Stimulated activated CD8-positive, alpha-beta memory T cell treated with anti-CD3 and anti-CD28 coated beads, Interleukin-4, amount 100 ng/mL, for 4 hours (primary cell): ENCODE measurements at places on chromosomes 1 and 21.

DNA sequence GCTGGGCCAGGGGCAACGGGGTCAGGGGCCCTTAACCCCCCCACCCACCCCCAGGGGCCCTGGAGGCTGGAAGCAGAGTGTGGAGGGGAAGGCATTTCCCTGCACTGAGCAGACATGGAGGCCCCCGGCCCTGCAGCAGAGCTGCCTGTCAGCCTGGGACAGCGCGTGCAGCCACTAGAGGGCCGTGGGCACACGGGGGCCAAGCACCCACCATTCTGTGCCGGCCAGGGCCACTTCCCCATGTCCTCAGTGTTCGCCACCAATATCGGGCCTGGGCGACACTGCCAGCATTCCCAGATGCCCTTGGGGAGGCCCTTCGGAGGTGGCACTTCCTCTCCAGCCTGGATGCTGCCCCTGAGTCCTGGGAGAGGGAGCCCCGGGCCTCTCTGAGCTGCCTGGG is 23.2 kb upstream of the ARHGEF16 start:
- DNase-seq = no peak

DNA sequence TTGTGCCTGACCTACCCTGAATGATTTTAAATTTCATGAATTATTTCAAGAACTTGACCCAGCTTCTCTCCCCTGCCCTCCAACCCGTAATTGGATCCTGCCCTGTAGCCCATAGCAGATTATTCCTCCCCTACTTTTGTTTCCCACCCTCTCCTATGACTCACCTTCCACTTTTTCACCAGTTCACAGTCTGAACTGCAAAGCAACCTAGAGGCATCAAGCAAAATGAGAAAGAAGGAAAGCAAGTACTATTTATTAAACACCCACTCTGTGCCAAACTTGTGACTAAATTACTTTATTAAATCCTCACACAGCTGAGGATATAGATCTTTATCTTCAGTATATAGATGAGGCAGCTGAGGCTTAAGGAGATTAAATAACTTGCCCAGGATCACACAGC is 20.7 kb upstream of the IKBKE start:
- DNase-seq = no peak

- no peak for DNase-seq
These were observed 733.9 kb upstream of the CHRM3 start for GRCh38 chr1:238652346-238652968.

- no peak for DNase-seq
These were observed 6.1 kb downstream of the PRXL2B start for GRCh38 chr1:2592672-2593071.

DNA sequence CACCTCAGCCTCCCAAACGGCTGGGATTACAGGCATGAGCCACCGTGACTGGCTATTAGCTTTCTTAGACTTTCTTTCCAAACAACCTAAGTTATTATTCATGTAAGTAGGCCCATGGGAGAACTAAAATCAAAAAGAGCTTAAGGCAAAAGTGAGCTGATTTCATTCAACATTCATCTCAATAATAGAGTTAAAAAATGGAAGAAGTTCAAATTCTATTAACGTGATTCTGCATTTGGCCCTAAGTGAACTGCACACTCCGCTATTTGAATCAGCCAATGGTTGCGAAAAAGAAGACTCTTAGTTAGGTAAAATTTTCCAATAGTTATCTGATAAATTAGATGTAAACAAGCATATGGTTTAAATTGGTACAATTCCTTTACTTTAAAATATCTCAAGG is 68.6 kb upstream of the WARS2 start:
- DNase-seq = no peak

DNA sequence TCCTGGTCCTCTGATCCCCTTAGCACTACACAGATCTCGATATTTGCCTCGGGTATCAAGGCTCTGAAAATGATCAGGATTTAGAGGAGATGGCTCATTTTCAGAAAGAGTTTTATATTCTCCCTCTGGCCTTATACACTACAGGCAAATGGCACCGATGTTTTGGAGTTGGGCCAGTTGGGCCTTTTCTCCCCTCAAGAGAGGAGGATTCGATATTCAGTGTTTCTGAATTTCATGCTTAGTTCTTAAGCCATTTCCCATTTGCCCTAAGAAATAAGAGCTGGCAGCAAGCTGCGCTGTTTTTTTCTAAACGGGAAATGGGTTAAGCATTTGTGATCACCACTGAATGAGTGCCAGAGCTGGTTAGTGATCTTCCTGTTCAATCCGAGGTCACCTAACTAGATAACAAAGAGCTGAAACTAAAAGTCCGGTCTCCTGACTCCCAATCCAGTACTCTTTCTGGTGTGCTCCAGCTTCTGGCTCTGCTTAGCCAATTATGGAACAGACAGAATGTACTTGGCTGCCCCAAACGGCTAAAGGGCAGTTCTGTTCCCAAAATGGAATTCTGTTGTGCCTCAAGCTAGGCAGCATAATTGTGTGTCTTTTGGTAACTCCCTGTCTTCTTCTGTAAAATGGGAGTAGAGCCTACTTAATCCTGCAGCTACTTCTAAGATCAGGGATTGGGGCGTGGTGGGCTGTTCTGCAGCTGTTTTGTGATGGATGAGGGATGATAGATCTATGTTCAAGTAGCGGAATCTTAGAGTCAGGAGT is 1.2 kb upstream of the CPT2 start:
- no peak for DNase-seq

GRCh38 chr1:18166929-18167328 is 59.3 kb downstream of the IGSF21 start:
- no peak for DNase-seq

GRCh38 chr1:77468949-77469710 is 187.3 kb downstream of the AK5 start:
- DNase-seq = no peak
